Neural cell (in vitro differentiated cells): ENCODE measurements at places on chromosomes 5 and 9. TPM values are rescaled to one million over a fixed set of nuclear protein-coding genes. Genes with fewer than 3 reads are reported as not detected.

RNF183 gene
- not detected in 2 replicates for polyA plus RNA-seq

PCDHGC4 gene
- polyA plus RNA-seq: 4.3 and 6.4 TPM in 2 replicates

MED10 gene
- polyA plus RNA-seq: 37.9 and 50.4 TPM in 2 replicates

ANKRD31 gene
- polyA plus RNA-seq: 0.48 and 0.62 TPM in 2 replicates

AK8 gene
- polyA plus RNA-seq: 0.71 and 1.2 TPM in 2 replicates
